Activated T-cell treated with anti-CD3 and anti-CD28 coated beads, Interleukin-2, amount 50 U/mL, for 1 hour (primary cell): ENCODE measurements at places on chromosomes 5 and 9.

- DNase-seq: no peak
Observed at GRCh38 chr5:173689737-173690360, 73.4 kb upstream of the BOD1 start.

GRCh38 chr5:69526660-69527059, 33.3 kb upstream of the GTF2H2C start:
- no peak for DNase-seq

GRCh38 chr5:136205941-136206340, 13.0 kb upstream of the SMIM32 start:
- DNase-seq: no peak

- DNase-seq: no peak
Observed at GRCh38 chr5:54301220-54301619, 9.2 kb downstream of the ARL15 start.

DNA sequence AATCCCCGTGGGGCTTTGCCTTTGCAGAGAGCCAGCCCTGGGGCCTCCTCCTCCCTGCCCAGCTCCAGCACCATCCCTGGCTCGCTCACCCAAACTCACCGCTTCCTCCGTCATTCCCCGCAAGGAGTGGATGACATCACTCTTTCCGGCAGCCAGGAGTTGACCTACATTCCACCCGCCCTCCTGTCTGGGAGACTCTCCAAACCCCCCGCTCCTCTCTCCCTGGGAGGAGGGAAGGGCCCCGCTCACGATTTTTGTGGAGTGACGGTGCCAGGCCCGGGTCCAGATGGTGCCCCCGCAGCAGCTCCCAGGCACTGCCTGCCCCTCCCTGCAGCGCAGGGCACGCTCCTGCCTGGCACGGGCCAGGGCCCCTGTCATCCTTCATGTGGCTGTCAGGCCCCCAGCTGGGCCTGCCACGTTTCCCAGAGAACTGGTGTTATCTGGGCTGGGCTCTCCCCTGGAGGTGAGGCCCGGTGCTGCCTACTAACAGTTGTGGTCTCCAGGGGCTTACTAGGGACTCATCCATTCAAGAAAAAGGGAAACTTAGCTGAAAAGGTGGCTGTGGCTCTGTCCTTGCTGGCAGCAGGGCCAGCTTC, 52.3 kb downstream of the NTNG2 start:
- no peak for DNase-seq

- no peak for DNase-seq
Observed at GRCh38 chr9:117555964-117556629, 141.2 kb upstream of the ASTN2 start.

DNA sequence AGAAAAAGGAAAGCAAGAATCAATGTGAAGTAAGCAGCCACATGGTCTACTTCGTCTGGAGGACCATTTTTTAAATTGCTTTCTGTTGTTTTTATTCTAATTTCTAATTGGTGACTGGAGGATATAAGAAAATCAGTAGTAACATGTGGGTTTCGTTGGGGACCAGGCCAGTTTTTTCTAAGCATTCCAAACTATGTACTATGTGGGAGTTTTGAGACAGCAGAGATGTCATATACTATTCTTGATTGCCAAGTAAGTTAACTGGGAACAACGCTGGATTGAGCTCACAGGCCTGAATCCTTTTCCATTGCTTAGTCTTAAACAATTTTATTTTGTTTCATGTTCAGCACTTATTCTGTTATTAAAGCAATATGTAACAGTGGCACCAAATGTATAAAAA, 225.7 kb downstream of the TMEM167A start:
- DNase-seq: no peak

- DNase-seq: no peak
Observed at GRCh38 chr5:77937015-77937908, 161.1 kb upstream of the TBCA start.

GRCh38 chr5:172932313-172933017, 26.8 kb upstream of the RPL26L1 start:
- peak; percentile 80 for DNase-seq

GRCh38 chr5:1111727-1112289, at the start of gene SLC12A7:
Gene SLC12A7 (minus strand): TSS chr5:1112063. CDS start chr5:1111991, 72 bp downstream.
- peak; percentile 75 for DNase-seq

DNA sequence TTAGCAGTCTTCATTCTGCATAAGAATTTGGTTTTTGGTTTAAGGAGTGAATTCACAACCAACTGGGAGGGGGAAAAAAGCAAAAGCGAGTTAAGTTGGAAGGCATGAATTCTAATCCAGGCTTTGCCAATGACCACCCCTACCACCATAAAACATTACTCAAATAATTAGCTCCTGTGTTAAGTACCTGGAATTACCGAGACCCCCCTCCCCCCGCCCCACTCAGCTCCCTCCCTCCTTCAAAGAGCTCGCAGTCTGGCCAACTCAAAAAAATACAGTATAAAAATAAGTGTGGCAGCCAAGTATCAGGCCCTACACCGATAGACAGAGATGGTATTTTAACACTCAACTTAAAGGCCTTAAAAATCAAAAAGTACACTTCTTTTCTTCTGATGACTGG, 492 bp downstream of the ATG12 start:
- no peak for DNase-seq

GRCh38 chr5:60362158-60362557, 337.8 kb downstream of the DEPDC1B start:
- DNase-seq: no peak

DNA sequence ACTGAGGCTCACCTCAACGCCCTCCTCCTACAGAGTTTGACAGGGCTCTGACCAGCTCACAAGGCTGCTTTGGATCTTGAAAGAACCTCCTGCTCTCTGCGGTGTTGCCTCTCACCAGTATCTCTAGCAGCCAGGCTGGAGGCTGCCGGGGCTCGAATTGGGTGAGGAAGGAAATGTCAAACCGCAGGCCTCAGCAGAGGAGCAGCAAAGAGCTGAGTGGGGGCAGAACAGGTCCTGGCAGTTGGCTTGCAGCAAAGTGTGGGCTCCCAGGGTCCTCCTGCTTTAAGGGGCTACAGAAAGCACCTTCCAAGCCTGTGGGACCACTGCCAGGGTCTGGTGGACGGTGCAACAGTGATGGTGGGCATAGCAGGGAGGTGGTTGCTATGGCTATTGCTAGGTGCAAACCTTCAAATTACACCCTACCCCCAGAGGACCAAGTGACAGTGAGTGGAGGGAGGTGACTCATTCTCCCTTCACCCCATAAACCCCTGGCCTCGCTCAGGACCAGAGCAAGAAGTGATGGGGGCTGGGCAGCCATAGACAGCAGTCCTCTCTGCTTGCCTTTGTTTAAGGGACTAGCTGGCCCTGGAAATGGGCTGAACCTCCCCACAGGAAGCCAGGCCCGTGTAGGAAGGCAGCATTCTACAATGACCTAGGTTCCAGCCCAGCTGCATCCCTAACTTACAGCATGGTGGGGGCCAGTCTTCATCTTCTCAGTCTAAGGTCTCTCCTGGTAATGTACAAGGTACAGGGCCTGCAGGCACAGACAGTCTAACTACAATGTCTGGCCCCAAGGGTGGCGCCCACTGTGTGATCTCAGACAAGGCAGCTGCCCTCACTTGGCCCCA, 18.7 kb downstream of the LCP2 start:
- peak; percentile 86 for DNase-seq

DNA sequence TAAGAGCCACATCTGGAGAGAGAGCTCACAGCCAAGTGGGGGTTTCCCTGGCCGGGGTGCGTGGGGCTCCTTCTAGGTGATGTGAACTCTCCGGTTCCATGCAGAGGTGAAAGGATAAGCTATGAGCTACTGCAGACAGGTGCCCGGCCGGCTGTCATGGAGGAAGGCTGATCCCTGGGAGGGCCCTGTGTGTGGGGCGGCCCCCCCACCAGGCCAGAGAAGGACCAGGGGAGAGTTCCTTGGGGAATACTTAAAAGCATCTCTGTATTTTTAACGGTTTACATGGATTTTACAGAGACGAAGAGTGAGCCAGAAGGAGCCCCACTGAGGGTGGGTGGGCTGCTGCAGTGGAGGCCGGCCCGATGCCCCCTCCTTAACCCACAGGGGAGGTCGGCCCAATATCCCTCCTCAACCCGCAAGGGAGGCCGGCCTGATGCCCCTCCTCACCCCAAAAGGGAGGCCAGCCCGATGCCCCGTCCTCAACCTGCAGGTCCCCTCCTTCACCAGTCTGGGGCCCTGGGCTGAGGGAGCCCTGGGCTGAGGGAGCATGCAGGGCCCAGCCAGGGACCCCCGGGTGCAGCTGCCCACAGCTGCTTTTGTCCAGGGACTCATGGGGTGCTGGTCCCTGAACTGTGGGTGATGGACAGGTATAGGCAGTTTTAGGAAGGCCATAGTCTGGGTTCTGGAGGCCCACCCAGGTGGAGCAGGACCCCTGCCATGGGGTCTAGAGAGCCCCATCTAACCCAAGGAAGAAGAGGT, 31.9 kb downstream of the MRPL36 start:
- no peak for DNase-seq

DNA sequence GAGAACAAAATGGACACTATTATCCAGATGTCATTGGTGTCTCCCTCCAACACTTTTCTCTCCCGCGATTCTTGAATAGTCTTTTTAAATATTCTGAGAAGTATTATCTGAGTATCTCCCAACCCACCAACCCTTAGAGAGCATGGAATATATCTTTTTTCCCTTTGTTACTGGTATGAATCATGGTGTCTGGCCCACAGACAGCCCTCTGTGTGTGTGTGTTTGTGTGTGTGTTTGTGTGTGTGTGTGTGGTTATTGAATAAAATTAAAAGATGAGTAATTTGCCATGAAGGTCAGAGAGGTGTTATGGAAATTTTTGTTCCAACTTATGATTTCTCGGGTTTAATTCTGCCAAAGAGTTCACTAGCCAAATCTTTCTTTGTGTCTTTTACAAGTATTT, 47.7 kb downstream of the CAMK4 start:
- no peak for DNase-seq

DNA sequence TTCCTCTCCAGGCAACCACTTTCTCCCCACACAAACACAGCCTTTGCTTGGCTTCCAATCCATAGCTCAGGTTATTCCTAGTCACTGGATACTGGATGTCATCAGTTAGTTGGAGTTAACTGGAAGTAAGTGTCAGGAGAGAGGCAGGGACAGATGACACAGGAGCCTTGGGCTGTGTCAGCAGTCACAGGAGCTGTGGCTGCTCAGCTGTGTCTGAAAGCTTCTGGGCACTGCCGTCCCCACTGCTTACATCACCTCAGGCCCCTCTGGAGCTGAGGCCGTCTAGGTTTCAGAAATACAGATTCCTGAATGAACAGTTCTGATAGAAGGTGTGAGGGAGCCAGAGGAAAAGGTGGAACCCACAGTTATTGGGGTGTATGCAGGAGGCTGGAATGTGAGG, 17.3 kb upstream of the FAM240B start:
- no peak for DNase-seq

GRCh38 chr5:128315671-128316070, 222.4 kb downstream of the FBN2 start:
- DNase-seq: no peak

DNA sequence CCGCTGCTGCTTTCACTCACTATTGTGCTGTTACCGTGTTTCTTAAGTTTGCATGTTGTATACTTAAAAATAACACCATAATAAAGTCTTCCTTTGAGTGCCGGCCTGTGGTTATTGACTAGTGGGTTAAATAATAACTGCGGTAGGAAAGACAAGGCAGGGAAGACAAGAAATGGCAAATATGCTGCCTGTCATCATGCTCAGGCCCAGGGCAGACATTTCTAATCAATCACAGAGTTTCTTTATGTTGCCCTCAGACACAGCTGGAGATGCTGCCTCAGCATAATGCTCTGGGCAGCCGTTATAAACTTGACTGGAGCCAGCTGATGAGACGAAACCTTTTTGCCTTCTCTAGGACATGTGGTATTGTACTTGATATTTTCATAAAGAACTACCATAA, 215.0 kb downstream of the GAPVD1 start:
- no peak for DNase-seq

DNA sequence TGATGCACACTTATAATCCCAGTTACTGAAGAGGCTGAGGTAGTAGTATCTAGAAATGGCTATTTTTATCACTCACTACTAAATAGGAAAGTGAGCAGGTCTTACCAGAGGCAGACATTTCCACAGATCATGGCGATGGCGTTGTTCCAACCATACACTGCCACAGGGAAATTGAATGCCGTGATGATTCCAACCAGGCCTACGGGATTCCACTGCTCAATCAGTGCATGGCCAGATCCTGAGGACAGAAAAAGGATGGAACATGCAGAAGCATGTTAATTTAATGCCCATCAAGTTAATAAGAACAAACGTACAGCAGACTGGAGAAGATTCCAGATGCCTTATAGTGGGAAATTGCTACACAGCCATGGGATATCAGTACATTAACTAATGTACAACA, 18.0 kb downstream of the ALDH7A1 start:
- DNase-seq: no peak

- no peak for DNase-seq
Observed at GRCh38 chr5:73142035-73142434, 21.7 kb downstream of the TMEM171 start.

DNA sequence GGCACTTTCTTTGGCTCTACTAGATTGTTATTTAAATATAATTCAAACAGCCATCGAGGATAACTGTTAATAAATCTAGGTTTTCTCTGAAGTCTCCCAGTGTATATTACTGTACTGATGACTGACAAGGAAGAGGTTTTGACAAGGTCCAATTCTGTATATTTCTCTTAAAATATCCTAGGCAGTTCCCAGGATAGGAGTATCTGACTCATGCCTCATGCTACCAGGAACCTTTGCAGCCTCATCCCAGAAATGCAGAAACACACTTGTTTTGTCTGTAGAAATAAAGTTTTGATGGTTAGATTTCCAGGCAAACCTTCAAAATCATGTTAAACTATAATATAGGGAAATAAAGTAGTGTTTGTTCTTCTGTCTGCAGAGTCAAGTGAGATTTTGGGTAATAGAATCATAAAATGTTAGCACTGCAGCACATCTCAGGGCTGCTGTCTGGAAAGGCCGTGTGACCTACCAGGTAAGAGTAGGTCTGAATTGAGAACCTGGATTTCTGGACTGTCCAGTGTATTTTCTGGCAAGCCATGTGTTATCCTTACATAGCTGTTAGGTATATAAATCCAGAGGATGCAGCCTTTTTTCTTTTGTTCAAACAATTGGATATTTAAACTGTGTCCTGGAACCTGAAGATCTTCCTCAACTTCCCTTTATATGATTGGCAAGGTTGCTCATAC, 8.3 kb downstream of the UBE2D2 start:
- DNase-seq: no peak

- no peak for DNase-seq
Observed at GRCh38 chr5:164317676-164318075, 812.3 kb downstream of the MAT2B start.

GRCh38 chr9:132572921-132573320, 9.5 kb upstream of the BARHL1 start:
- DNase-seq: no peak

DNA sequence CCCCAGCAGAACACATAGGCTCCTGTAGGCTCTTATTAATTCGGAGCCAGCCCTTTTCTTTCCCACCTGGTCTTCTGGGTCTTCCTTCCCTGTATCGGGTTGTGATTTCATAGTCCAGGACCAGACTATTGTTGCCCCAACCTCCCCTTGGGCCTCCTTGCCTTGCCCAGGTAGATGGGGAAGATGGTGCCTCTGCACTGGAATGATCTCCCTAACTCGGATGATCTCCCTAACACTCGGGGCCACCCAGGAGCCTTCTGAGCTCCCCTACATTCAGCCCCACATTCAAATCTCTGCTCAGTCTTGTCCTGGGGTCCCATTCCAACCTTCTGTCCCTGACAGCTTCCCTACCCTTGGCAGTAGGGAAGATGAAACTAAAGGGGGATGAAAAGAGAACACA, 2.7 kb upstream of the IRF1 start:
- no peak for DNase-seq

- DNase-seq: no peak
Observed at GRCh38 chr5:131532031-131532640, 102.9 kb downstream of the RAPGEF6 start.

GRCh38 chr5:93422652-93423280, 158.3 kb downstream of the NR2F1-AS1 start:
- no peak for DNase-seq

GRCh38 chr5:115806986-115807653, 9.3 kb downstream of the CDO1 start:
- DNase-seq: no peak
